ENCODE measurements at places on chromosomes 13 and 19.

DNA sequence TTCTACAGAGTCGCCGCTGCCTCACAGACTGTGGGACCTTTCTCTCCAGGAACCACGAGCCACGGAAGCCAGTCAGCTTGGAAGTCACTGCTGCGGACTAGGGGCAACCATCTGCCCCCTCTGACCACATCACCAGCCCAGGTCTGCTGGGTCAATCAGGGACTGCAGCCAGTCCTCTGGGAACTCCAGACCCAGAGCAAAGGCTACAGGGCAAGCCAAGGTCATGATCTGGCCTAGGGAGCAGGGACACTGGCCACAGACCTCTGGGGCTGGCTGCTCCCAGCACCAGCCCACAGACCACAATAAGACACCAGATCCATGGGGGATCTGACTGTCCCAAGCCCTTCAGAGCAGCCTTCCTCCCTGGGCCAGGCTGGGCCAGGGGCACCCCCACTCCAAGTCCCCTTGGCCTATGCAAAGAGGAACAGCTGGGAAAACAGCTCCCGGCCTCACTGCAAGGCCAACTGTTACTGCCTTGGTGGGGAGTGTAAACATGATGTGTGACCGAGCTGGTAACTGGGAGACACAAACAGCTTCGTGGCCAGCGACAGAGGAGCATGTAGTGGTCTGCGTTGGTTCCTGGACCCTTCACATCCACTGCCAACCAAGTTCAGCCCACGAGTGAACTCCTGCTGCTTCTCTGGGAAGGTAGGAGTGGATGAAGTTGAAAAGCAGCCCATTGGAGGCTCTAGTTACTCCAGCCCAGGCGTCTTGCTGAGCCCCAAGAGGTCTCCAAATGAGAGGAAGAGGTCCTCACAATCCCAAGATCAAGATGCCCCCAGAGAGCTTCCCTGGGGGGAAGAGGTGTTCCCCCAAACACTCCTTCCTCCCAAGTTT, 1.5 kb downstream of the AKT2 start:
- DNase-seq = no peak

DNA sequence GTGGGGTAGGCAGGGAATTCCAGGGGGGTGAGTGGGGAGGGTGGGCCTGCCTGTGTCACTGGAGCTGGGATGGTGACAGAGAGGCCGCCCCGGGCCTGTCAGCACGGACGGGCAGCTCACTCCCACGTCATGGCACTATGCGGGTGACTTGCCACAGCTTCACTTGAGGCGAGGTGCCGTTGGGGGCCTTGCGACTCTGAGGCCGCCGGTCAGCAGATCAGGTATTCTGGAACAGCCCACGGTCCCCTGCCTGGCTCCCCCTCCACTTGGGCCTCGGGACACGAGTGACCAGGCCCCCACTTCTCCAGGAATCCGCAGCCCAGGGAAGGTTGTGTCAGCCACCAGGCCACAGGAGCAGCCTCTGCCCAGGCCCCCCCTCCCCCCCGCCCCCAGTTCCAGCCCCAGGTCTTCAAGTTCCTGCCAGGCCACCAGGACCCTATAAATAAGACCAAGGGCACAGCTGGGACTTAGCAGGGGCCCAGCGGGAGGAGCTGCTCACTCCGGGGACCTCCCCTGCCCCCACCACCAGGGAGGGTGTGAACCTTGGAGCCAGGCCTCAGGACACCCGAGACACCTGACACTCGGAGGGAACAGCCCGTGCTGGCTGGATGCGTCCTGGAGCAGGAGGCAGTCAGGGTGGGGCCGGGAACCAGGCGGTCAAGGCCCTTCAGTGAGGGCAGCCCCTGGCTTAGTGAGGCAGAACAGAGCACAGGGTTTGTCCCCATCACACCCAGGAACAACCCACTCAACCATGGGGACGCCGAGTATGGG, 2.7 kb upstream of the MIDN start:
- no peak for DNase-seq

DNA sequence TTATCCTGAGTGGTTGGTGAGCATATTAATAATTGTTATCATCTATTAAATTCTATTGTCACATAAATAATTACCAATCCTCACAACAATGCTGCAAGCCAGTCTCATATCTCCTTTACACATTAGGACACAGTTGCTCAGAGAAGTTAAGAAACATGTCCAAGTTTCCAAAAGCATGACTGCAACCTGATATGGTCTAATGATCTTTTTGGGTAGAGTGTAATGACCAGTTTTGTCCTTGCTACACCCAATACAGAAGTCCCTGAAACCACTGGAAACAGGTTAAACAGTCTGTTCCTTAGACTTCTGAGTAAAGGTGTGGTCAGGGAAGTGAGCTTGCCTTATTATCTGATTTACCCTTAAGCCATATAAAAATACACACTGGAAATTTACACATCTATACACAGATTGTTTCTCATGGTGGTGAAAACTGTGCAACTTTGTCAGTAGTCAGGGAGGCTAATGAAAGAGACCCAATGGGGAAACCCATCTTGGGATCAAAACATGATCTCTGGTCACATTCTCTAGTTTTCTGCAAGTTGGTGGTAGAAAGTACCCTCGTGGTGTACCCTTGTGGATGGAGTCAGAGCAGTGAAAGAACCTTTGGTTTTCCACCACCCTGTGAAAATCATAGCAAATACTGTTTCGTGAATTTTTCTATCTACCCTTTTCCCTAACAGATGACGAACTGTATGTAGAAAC, 146.0 kb upstream of the KLF12 start:
- DNase-seq = no peak

DNA sequence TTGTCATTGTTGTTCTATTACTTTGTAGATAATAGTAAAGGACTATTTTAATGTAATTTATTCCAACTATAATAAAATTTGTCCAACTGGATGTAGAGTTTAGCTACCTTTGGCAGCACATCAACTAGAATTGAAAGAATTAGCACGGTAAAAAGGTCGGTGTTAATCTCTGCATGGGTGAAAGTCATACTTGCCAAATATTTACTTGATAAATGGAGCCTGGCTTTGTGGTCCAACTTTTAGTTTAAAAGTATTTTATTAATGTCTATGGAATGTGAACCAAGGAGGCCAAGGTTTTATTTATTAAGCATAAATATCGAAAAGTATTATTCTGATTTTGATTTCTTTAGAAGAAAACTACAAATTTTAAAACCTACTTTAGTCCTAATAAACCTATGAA, 1389.0 kb downstream of the PCDH9 start:
- peak; percentile 50 for DNase-seq

- no peak for DNase-seq
Measured at GRCh38 chr13:48222358-48223301, 10.4 kb upstream of the ITM2B start.

DNA sequence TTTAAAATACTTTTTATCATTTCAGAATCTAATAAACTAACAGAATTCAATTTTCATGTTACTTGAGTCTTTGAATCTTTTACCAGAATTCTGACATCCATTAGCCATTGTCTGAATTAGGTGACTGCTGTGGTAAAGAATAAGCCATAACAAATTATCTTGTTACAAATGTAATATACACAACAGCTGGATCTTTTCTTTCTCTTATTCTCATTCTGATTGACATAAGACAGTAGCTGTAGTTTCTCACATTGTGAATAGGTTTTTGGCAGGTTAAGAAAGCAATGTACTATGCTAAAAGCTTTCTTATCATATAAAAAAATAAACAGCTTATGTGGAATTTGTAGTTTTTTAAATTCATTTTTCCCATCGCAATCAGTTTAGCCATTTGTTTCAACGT, 734.0 kb upstream of the PCDH9 start:
- DNase-seq = no peak

- no peak for DNase-seq
Measured at GRCh38 chr19:7272856-7273578, 21.2 kb downstream of the INSR start.

DNA sequence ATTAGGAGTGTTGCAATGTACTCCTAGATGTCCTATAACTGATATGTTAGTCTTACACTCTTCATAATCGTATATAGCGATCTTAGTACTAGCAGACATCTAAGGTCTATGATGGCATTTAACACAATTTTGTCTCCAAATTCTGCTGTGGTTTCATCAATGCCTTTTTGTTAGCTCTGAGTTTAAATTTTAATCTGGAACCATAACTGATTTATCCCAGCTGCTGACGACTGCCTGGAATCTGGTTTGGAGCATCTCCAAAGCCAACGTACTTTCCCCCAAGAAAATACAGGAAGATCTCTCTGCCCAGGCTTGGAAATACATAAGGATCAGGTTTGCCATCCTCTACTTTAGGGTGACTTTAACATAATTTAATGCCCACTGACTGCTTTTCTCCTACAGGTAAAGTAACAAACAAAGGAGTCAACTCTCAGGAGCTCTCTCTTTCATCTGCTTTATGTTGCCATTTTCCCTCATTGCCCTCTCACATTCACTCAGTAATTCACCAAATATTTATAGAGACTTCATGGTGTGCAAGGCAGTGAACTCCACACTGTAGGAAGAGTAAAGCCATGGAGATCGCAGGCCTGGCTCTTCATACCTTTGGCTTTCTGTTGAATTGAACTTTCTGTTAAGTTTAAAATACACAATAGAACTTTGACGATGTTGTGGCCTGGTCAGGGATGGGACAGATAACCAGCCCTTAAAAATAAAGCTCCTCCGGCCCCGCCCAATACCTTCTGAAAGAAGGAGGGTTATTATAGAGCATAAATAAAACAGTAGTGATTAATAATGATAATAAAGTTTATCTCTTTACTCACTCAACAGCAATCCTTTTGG, 23.3 kb upstream of the SPART start:
- peak; percentile 81 for DNase-seq

- DNase-seq = no peak
Measured at GRCh38 chr19:46730187-46730586, 13.3 kb upstream of the PRKD2 start.

- DNase-seq = no peak
Measured at GRCh38 chr13:46289260-46289955, 77.7 kb downstream of the LRRC63 start.

GRCh38 chr19:49150944-49151243, 4.3 kb downstream of the HRC start:
- no peak for DNase-seq

- DNase-seq = no peak
Measured at GRCh38 chr13:31468114-31468902, 268.5 kb downstream of the B3GLCT start.

- DNase-seq = no peak
Measured at GRCh38 chr13:111945086-111945485, 121.9 kb upstream of the SOX1 start.

DNA sequence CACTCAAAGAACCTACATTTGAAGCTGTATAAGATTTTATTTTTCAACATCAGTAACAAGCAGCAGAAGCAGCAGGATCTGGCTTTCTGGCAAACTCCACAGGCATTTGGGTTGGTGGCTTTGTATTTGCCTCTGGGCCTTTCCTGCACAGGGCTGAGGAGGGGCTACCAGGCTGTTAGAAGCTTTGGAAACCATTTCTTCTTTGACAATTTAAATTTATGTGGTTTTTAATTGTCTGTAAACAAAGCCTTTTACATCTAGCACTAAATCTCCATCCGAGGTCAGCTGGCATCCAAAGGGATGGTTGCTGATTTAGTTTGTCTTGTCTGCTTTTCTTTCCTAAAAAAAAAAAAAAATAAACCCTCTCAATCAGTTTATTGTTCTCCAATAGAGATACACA, 127.5 kb upstream of the OBI1 start:
- no peak for DNase-seq

- peak; percentile 50 for DNase-seq
Measured at GRCh38 chr13:109735436-109735966, 50.9 kb downstream of the IRS2 start.

- DNase-seq = peak; percentile 47
Measured at GRCh38 chr19:55080121-55080967, 4.7 kb downstream of the EPS8L1 start.

- DNase-seq = peak; percentile 28
Measured at GRCh38 chr19:29942404-29943261, 594 bp downstream of the URI1 start.

GRCh38 chr13:112248406-112248760, 127.8 kb upstream of the SPACA7 start:
- DNase-seq = no peak
